ENCODE measurements at places on chromosomes 5 and 9.

- no peak for DNase-seq
Observed at GRCh38 chr9:124312290-124313265, 54.8 kb downstream of the NEK6 start.

- DNase-seq: no peak
Observed at GRCh38 chr5:95081982-95082381, 202.9 kb downstream of the MCTP1 start.

GRCh38 chr9:122314165-122314564, 49.5 kb downstream of the MRRF start:
- no peak for DNase-seq

- no peak for DNase-seq
Observed at GRCh38 chr5:158485604-158486081, 614.1 kb downstream of the EBF1 start.

- no peak for DNase-seq
Observed at GRCh38 chr9:2241461-2241835, 226.3 kb downstream of the SMARCA2 start.

GRCh38 chr9:134888603-134889190, 8.1 kb downstream of the FCN2 start:
- no peak for DNase-seq

DNA sequence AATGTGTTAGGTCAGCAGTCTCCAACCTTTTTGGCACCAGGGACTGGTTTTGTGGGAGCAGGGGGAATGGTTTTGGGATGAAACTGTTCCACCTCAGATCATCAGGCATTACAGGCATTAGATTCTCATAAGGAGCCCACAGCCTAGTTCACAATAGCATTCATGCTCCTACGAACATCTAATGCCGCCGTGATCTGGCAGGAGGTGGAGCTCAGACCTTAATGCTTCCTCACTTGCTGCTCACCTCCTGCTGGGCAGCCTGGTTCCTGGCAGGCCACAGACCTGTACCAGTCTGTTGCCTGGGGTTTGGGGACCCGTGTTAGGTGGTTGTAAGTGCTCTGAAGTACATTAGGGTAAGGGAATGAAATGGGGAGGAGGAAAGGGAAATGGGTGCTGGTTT, 9.7 kb upstream of the CTNNA1 start:
- no peak for DNase-seq

DNA sequence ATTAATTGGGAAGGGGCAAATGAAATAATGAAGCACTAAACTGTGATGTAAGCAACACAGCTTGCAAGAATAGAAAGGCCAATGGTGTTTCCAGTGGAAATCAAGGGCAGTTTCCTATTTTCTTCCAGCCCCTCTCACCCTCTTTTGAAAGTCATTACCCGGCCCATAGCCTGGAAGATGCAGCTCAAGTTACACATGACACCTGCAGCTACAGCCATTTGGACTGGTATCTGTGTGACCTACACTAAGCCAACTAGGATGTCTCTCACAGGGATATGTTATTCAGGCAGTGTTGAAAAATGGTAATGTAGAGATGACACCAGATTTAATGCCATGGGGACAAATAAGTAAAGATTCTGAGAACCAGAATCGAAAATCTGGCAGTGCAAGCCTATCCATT, 439.4 kb upstream of the ZNF462 start:
- no peak for DNase-seq

DNA sequence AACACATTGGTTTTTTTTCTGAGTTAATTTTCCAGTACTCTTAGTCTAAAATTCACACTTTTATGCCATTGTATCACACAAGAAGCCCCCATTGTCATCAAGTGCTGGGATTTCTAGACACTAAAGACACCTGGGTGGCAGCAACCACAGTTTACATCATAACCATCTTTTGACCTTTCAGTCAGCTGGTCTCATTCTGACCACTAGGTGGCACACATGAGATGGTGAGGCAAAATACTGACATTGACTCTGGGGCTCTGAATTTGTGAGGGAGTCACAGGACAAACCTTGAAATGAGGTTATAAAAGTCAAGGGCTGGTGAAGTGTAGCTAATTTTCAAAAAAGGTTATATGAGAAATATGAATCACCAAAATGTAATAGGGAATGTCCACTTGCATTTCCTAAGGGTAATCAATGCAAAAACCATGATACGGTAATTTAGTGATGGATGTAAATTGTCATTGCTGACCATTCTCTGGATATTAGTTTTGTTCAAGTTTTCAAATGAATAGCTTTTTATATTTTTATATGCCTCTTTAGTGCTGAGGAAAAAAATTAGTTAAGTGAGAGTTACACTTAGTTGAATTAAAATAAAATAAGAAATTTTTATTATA, 229.4 kb downstream of the DMAC1 start:
- DNase-seq: peak; percentile 13
